ENCODE measurements at places on chromosomes 6 and 20.

- no peak for DNase-seq
Measured at GRCh38 chr20:45835329-45835765, 1.7 kb downstream of the SNX21 start.

DNA sequence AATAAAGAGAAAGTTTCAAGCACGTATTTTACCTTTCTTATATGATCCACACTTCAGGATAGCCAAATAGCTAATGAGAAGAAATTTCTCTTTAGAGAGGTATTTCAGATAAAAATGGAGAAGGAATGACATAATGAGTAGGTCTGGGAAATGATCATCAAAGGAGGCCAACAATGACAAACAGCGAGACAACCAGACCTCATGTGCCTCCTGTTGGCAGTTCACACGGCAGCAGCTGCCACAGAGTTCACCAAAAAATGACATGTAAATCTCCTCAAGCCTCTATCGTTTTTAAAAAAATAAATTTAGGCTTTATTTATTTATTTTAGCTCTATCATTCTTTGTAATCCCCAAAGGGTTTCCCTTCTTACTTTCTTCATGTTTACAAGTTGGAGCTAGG is 47.7 kb downstream of the SLC2A12 start:
- DNase-seq: no peak

DNA sequence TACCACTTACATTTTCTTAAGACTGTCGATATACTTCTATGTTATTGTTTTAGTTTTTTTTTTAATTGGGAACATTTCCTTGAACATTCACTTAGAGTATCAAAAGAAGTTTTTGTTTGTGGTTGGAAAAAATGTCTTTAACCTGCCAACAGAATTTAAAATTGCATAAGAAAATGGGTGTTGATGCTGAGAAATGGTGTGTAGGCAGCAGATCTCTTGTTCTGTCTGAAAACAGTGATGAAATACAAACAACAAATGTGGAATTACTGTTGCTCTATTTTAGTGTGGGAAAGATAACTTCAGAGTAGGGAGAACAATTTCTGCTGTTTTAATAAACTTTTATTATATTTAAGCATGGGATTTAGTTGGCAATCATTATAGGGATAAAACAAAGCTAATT is 293.5 kb downstream of the CDKAL1 start:
- no peak for DNase-seq

DNA sequence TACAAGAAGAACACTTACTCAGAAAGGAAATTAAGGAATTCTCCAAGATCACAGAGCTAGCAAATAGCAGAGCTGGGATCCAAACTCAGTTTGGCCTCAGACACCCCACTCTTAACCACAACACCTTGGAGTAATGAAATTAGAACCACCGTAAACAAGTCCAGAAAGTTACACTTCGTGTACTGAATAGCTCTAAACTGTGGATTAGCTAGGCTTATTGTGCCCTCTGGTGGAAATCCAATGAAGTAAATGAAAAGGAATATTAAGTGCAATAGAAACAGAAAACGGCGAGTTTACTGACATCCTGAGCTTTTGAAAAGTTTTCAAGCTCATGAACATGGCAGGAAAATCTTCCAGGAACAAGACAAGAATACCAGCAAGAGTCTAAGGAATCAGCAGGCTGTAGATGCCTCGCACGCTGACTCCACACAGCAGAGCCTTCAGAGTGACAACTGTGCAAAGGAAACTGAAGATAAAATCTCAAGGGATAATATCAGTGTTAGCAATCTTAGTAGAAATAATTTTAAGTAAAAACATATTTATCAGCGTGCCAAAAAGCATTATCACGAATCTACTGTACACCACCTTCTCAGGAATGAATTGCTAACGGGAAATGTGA is 34.6 kb downstream of the FBXO5 start:
- no peak for DNase-seq

DNA sequence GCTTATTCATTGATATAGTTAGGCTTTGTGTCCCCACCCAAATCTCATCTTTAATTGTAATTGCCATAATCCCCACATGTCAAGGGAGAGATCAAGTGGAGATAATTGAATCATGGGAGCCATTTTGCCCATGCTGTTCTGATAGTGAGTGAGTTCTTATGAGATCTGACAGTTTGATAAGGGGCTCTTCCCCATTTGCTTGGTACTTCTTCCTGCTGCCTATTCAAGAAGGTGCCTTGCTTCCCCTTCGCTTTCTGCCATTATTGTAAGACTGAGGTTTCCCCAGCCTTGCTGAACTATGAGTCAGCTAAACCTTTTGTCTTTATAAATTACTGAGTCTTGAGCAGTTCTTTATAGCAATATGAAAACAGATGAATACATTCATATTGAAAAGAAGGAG is 45.6 kb downstream of the CENPW start:
- no peak for DNase-seq

DNA sequence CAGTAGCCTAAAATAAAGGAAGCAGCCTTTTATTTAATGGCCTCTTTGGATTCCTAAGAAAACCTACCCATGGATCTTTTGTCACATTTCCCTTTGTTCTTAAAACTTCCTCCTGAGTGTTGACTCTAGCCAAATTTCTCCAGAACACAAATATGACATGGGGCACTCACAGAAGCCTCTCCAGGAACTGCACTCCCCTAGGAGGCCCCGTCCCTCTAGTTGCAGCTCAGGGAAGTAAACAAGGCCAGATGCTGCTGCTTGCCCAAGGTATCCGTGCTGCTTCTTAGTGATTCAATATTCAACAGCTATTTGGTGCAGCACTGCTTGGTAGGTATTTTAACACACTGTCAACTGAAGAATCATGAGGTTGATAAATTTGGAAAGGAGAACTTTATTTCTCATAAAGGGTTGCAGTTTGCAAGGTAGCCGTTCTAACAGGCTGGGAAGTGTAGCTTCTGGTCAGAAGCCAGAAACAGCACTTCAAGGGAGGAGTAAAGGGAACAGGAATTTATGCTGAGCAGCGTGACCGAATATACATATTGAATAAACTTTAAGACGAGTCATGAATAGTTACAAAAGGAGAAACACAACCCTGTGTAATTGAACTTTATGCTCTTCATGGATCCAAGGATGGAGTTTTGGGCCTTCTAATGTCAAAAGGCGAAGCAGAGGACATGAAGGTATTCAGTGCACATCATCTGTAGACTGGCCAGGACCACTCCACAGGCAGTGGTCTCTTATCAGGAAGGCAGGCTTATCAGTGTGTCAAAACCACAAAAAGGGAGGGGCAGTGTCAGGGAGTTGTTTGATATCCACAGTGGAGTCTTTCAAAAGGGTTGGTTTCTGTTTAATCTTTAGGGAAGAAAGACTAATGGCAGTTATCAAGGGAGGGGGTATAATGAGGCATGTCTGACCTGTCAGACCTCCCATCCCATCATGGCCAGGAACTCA is 63.3 kb downstream of the CD24 start:
- no peak for DNase-seq

- no peak for DNase-seq
Measured at GRCh38 chr6:169046483-169047192, 207.0 kb downstream of the THBS2 start.

- no peak for DNase-seq
Measured at GRCh38 chr6:163356324-163356723, 58.2 kb upstream of the QKI start.

DNA sequence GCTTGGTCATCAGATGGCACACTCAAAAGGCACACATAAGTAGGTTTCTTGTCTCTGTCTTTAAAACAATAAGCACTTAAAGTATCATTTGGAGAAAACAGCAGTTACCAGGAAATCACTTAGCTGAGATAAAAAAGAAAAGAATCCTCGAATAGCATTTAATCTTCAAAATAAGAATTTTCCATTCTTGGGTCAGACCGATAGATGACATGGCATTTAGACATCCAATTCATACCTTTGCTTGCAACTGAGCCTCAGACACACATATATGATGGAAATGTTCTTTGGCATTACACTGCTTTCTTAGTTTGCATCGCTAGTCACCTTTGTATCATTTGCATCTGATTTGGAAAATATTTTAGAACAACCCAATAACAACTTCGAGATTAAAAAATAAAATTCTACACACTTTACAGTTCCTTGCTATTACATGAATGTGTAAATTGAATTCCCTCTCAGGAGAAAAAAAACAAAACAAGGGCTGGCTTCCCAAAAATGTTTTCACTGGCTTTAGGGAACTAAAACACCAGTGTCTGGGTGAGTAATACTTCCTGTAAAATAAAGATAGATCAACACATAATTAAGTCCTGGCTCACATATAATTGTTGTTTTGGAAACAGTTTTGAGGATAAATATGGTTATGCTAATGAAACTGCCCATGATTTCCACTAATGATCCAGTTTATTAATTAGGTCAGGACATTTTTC is 1.3 kb upstream of the RNF217 start:
- no peak for DNase-seq

GRCh38 chr6:154605178-154605881 is 94.8 kb upstream of the CNKSR3 start:
- DNase-seq: no peak

DNA sequence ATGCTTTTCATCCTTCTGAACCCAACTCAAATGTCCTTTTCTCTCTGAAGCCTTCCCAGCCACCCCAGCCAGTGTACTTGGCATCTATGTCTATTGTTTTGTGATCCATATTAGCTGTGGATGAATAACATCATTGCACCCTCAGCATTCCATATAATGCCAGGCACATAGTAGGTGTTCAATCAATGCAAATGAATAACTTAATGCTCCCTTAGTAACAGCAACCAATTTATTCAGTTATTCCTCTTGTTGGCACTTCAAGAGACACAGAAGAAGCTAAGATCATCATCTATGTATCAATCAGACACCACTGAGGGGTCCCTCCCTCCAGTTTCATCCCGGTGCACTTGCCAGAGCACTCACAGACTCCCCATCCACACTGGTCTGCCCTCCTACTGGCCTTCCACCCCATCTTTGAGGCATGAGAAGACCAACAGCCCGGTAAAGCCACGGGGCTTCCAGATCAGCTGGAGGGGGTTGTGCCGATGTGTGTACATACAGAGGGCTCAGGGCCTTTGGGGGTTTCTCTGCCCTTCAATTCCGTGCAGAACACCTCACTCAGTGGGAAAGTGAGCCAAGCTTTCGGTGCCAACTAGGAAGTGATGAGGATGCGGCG is 2.4 kb upstream of the TAF8 start:
- DNase-seq: no peak

GRCh38 chr20:19515074-19515473 is 243.0 kb upstream of the RIN2 start:
- DNase-seq: no peak

DNA sequence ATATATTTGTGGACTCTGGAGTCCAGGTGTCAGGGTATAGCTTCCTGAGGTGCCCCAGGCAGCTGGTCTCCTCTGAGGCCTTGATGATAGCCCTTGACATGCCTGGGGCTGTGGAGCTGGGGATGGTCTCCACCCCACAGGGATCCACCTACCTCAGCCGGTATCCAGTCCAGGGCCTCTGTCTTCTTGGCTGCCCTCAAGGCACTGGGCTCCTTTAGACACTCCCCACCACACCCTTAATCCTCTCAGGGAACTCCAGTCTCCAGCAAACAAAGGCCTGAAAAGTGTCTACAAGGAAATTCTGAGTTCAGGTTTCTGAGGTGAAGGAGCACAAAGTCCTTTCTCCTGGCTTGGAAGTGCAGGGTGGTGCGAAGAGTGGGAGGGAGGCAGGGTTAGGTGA is 44.6 kb upstream of the DDR1 start:
- no peak for DNase-seq

DNA sequence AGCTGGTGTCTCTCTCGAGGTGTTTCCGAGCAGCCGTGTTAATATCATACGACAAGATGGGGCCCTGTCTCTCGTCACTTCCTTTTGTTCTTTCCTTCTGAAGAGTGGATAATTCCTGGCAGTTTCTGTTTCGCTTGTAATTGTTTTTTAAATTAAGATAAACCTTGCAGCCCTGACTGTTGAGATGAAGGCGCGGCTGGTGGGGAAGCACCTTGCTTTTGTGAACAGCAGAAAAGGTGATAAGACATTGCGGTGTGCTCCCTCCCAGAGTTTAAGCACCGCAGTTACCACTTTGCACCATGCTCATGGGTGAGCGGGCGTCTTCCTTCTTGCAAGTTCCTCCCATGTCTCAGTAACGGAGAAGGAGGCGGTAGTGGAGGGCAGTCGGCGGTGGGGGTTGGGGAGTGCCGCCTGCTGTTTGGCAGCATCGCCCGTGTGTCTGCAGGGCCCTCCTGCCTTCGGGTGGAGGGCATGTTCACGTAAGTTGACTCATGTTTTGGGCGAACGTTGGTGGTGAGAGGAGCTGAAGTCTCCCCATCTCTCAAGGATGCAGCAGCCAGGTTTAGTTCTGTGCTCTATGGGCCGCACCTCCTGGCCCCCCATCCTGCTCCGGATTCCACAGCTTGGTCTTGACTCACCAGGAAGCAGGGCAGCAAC is 345.9 kb downstream of the TAF4 start:
- DNase-seq: no peak

DNA sequence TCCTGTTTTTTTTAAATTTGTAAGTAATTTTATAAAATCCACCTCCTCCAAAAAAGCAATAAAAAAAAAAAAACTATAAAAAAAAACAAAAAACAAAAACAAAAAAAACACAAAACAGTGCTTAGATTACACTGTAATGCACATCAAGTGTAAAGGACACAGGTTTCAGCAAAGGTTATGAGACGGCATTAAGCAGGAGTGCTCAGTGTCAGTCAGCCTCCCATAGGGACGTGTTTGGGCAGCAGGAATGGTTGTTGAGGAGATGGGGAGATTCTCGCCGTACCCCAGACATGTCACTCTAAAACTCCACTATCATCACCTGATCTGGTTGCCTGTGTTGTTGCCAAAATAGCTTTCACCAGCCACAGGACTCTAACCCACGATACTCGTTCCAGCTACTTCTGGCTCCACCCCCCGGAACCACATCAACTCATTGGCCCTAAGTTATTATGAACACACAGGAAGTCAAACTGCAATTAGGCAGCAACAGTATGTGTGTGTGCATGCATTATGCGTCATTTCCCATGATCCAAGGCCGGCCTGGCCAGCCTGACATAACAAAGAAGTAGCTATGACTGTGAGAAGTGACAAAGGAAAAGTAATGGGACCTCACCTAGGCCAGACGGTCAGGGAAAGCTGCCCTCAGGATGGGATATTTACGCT is 28.7 kb downstream of the ECT2L start:
- no peak for DNase-seq

DNA sequence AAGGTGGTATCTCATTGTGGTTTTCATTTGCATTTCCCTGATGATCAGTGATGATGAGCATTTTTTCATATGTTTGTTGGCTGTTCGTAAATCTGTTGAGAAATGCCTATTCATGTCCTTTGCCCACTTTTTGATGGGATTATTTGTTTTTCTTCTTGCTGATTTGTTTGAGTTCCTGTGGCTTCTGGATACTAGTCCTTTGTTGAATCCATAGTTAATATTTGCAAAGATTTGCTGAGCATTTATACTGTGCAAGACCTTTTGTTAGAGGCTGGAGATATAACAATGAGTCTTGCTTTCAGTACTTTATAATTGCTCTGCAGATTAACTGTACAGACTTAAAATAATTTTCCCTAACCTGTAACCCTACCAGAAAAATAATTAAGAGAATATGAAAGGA is 35.6 kb downstream of the PDE7B start:
- DNase-seq: no peak

- DNase-seq: peak; percentile 3
Measured at GRCh38 chr6:46221222-46221793, 50.5 kb upstream of the ENPP5 start.
